Stimulated activated CD8-positive, alpha-beta memory T cell treated with anti-CD3 and anti-CD28 coated beads, Interleukin-7, amount 100 ng/mL, for 4 hours (primary cell): ENCODE measurements at places on chromosomes 12 and 14.

DNA sequence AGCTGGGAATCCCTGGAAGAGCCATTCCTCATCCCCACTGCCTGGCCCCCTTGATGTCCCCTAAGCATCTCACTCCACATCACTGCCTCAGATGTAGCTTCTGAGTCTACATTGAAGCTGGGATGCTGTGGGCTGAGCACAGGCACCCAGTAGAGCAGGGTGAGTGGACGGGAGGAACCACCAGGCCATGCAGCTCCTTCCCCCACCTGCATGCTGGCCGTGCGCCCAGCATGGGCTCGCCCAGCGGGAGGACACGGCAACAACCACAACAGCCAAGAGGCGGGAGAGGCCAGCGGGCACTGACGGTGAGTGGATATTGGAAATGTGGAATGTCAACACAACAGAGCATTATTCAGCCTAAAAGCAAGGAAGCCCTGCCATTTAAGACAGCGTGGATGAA, 310.9 kb downstream of the ADGRD1 start:
- no peak for DNase-seq

- DNase-seq, result no peak
These were observed 43.4 kb upstream of the ST8SIA1 start for GRCh38 chr12:22377731-22378496.

GRCh38 chr14:45467023-45467422, 214.0 kb upstream of the MIS18BP1 start:
- DNase-seq, result no peak

DNA sequence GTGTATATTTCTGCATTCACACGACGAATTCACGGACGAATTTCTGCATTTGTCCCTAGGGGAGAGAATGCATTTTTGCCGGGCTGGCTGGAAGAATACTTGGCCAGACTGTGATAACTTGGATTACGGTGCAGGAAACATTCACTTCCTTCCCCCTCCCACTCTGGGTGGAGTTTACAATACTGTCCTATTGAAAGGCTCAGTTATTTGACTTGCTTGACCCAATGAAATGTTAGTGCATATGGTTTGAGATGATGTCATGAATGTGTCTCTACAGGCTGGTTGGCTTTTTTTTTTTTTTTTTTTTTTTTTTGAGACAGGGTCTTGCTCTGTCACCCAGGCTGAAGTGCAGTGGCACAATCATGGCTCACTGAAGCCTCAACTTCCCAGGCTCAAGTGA, 90.7 kb upstream of the NOS1 start:
- no peak for DNase-seq

- no peak for DNase-seq
These were observed 63.8 kb downstream of the FIGNL2 start for GRCh38 chr12:51784688-51785087.

DNA sequence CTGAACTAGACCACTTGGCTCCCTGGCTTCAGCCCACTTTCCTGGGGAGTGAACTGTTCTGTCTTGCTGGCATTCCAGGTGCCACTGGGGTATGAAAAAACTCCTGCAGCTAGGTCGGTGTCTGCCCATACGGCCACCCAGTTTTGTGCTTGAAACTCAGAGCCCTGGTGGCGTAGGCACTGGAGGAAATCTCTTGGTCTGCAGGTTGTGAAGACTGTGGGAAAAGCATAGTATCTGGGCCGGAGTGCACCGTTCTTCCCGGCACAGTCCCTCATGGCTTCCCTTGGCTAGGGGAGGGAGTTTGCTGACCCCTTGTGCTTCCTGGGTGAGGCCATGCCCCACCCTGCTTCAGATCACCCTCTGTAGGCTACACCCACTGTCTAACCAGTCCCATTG, 33.8 kb downstream of the TRAFD1 start:
- no peak for DNase-seq

GRCh38 chr12:52285851-52286530, 5.3 kb downstream of the KRT81 start:
- no peak for DNase-seq

DNA sequence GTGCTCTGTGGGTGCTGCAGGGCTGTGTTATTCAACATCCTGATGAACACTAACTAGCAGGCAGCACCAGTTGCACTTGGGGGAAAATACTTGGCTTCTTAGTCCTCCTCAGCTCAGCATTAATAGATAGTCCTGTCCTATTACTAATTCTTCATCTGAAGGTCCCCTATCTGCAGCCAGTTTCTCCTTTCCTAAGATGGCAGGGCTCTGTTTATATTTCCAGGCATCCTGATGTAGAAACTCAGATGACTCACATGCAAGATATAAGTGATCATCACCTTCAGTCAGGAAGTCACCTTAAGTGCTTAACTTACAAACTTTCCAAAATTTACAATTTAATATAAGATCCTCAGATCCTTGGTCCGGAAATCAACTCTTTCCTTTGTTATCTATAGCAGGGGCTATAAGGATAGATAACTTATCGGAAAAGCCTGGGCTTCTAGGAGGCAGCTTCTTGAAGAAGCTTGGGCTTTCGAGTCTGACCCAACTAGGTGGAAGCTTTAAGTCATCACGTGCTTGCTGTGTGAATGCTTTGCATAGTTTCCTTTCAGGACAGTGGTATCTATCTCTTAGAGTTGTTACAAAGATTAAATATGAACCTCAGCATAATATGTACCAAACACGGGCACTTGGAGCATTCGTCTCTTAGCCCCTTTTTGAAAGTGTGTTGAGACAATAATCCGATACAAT, 181.0 kb upstream of the GRIP1 start:
- no peak for DNase-seq

DNA sequence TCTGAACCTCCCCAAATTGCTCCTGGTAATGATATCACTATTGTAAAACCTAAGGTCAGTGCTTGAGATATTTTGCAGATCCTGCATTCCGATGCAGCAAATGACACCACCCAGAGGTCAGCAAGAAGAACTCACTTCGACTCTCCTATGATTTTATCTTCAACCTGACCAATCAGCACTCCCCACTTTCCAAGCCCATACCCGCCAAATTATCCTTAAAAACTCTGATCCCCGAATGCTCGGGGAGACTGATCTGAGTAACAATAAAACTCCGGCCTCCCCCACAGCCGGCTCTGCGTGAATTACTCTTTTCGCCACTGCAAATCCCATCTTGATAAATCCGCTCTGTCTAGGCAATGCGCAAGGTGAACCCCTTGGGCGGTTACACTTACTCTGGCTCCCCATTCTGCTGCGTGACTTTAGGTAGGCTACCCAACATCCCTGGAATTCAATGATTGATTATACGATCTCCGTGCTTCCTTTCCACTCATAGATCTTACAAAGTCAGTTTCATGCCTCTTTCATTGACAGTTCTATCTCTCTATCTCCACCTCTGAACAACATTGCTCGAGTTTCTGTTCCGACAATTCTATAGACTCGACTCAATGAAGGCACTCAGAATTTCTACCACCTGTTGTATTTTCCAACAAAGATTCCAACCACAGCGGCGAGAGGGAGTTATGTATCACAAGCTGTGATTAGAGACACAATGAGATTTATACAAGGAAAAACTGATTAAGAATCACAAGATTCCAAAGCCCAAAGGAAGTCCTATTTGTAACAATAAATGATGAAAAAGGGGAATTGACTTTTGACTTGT, 939 bp downstream of the NPC2 start:
- DNase-seq, result no peak

- DNase-seq, result no peak
These were observed 48.2 kb upstream of the PSMA6 start for GRCh38 chr14:35243956-35244355.

DNA sequence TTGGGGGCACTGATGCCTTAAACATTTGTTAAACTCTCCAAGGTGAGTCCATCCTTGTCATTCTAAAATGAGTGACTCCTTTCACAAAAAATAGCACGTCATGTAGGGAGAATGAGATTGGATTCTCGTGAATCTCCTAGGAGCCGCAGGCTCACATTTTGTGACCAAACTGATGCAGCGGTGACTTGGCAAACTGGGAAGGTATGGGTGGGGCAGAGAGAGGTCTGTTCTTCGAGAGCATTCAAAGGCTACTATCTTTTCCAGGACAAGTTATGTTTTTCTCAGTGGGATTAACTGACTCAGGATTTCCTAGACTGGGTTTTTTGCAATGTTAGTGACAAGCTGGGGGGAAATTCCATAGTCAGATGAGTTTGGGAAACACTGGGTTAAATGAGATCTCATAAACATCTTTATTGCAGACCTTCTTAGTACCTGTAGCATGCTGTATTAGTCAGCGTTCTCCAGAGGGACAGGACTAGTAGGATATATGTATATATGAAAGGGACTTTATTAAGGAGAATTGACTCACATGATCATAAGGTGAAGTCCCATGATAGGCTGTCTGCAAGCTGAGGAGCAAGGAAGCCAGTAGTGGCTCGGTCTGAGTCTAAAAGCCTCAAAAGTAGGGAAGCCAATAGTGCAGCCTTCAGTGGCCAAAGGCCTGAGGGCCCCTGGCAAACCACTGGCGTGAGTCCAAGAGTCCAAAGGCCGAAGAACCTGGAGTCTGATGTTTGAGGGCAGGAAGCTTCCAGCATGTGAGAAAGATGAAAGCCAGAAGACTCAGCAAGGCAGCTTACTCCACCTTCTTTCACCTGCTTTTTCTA, 61.0 kb downstream of the FOXN4 start:
- no peak for DNase-seq

GRCh38 chr12:113462998-113463745, 8.5 kb downstream of the LHX5 start:
- DNase-seq, result no peak

GRCh38 chr14:63421226-63421625, 102.5 kb upstream of the GPHB5 start:
- DNase-seq, result no peak

- DNase-seq, result no peak
These were observed 663.4 kb downstream of the TMTC2 start for GRCh38 chr12:83349907-83350611.

GRCh38 chr12:87382436-87382835, 646.8 kb downstream of the C12orf50 start:
- no peak for DNase-seq

GRCh38 chr12:14024591-14024990, 43.2 kb upstream of the GRIN2B start:
- no peak for DNase-seq

DNA sequence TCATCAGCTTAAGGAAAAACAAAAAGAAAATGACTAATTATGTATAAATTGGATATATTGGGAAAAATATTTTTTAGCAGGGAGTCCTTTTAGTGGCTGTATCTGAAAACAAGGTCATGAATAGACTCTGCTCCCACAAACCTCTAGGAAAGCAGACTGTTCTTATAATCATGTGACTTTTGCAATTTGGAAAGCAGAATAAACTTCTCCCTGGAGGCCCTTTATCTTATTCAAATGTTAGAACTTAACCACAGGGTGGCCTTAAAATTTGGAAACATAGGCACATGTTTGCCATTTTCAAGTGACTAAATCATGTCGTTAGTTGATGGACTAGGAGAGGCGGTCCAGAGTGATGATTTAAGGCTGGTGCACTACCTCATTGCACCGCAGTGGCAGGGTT, 196.6 kb upstream of the KRR1 start:
- no peak for DNase-seq

DNA sequence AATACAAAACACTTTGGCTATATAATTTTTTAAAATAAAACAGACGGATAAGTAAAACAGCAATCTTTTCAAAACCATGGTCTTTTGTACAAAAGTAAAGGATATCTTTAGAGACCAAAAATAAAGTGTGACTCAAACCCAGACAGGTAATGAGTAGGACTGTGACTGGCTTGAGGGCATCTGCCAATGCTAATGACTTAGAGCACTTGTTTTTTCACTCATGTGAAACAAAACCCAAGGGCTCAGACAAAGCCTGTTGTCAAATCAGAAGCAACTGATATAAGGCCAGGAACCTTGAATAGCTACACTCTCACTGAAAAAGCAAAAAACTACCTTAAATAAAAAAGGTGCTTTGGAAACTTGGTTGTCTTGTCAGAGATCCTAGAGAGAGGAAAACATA, 357.4 kb downstream of the TMEM117 start:
- no peak for DNase-seq

DNA sequence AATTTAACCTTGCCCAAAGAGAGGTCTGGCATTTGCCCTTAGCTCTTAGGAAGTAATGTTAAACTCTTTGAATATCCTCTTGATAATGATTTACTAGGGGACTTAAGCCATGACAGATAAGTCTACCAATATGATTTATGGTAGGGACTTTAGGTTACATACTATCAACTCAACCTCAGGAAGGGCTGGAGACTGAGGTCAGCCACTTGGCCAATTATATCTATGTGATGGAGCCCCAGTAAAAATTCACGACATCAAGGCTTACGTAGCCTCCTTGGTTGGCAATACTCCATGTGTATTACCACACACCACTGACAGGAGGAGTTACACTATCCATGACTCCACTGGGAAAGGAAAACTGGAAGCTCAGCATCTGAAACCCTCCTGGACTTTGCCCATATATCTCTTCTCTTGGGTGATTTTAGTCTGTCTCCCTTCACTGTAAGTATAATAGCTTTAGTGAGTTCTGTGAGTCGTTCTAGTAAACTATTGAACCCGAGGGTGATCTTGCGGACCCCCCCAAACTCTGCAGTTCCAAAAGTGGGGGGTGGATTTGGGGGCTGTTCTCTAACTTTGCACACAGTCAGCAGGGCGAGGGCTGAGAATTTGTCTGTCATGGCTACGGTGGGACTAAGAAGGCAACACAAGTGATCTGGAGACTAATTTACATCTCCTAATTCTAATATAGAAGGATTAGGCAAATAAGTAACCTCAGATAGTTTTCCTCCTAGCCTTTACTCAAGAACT, 62.3 kb downstream of the R3HDM2 start:
- DNase-seq, result no peak

GRCh38 chr12:8157484-8158198, 826 bp downstream of the ZNF705A start:
- DNase-seq, result no peak

DNA sequence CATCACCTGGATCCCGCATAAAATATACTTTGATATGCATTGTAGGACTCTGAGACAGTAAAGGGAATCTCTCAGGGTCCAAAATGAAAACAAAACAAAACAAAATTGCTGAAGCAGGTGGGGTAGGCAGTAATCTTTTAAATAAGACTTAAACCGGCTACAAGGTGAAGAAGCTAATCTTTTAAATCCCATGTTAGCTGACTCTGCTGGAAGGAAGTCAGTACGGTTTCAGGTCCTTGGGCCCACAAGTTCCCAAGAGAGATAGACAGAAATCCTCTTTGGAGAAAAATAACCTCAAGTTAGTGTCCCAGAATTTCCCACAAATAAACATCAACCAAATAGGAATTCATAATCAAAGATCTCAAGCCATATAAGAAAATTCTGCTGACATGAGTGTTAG, 5.0 kb upstream of the EPS8 start:
- no peak for DNase-seq

- no peak for DNase-seq
These were observed 9.3 kb upstream of the HDAC7 start for GRCh38 chr12:47828976-47829482.

GRCh38 chr12:22034709-22035506, 11.1 kb upstream of the CMAS start:
- DNase-seq, result no peak
